DND-41 (cell line): ENCODE measurements at places on chromosomes 2 and 18.

DNA sequence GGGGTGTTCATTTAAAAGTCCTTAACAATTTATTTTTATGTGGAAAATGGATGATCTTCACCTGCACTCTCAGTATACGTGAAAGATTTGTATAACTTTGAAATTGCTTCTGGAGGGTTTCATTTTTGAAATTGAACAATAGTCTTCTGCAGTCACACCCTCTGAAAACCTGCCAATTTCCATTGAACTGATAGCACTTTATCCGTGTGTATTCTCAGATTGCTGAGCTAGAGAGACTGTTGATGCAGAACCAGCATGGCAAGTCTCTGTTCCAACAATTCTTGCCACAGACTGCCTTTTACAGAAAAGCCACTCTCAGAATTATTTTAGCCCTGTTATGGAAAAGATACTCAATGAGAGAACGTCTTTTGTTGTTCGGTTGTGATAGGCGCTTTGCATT is 6.6 kb upstream of the GULP1 start:
- no peak overlapping the region for H3K27ac ChIP-seq
- no peak for DNase-seq
- no peaks in the 10 kb centered on the region for H3K27me3 ChIP-seq
- H3K4me1 ChIP-seq = no peaks in the 10 kb centered on the region

DNA sequence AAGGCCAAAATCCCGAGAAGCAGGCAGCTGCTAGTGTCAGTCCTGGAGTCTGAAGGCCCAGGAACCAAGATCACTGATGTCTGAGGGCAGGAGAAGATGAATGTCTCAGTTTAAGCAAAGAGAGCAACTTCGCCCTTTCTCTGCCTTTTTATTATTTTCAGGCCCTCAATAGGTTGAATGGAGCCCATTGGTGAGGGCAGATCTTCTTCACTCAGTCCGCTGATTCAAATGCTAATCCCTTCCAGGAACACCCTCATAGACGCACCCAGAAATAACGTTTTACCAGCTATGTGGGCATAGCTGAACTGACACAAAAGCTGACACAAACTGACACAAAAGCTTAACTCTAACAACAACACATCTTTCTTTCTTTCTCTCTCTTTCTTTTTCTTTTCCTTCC is 78.0 kb upstream of the KCNJ3 start:
- DNase-seq = no peak
- H3K4me3 ChIP-seq = no peak overlapping the region
- no peaks in the 10 kb centered on the region for H3K36me3 ChIP-seq
- H3K27ac ChIP-seq = no peak overlapping the region

DNA sequence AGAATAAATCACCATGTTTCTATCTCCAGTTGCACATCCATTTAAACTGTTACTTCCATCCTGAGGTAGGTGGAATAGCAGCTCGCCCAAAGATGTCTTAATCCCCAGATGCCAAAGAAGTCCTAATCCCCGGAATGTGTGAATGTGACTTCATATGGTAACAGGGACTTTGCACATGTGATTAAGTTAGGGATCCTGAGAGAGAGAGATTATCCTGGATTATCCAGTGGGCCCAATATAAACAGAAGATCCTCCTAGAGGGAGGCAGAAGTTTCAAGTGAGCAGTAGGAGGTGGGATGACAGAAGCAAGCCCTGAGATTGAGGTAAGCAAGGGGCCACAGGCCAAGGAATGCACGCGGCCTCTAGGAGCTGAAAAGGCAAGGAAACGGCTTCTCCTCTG is 19.8 kb downstream of the CREG2 start:
- H3K36me3 ChIP-seq = no peaks in the 10 kb centered on the region
- H3K27me3 ChIP-seq = peaks cover 3% of the 10 kb centered on the region

DNA sequence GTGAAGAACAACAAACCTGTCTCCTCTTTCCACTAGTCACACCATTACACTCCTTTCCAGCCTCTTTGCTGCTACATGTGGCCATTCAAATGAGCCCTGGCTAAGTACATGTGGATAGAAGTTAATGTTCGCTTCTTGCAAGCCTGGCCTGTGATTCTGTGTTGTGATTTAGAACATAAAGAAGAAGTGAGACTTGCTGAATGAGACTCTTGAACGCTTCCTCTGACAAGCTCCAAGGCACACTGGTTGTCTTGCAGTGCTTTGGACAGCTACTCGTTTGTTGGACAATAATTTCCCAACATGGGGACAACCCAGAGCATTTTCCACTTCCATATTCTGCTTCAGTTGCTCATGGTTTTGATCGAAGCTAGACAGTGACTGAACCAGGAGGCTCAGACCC is 57.3 kb downstream of the CCDC74A start:
- no peaks in the 10 kb centered on the region for H3K4me1 ChIP-seq
- no peak overlapping the region for H3K27ac ChIP-seq
- peaks cover 12% of the 10 kb centered on the region for H3K27me3 ChIP-seq
- H3K36me3 ChIP-seq = no peaks in the 10 kb centered on the region
- H3K4me3 ChIP-seq = no peak overlapping the region
- no peak for DNase-seq
